ENCODE measurements at places on chromosomes 7 and 10.

DNA sequence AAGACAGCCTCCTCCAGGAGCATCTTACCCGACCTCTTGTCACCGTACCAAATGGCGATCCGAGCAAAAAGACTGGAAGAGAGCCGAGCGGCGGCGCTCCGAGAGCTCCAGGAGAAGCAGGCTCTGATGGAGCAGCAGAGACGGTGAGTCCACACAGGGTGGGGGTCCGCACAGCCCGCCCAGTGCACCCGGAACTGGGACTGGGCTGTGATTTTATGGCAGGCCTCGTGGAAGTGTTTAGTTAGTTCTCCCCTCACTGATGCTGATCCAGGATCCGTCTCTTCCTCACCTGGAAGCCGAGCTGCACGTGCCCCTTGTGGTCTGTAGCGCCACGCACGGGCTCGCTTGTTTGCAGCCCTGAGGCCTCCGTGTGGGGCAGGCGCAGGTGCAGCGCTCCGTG, 19.6 kb downstream of the LRRC27 start:
- DNase-seq, result no peak

DNA sequence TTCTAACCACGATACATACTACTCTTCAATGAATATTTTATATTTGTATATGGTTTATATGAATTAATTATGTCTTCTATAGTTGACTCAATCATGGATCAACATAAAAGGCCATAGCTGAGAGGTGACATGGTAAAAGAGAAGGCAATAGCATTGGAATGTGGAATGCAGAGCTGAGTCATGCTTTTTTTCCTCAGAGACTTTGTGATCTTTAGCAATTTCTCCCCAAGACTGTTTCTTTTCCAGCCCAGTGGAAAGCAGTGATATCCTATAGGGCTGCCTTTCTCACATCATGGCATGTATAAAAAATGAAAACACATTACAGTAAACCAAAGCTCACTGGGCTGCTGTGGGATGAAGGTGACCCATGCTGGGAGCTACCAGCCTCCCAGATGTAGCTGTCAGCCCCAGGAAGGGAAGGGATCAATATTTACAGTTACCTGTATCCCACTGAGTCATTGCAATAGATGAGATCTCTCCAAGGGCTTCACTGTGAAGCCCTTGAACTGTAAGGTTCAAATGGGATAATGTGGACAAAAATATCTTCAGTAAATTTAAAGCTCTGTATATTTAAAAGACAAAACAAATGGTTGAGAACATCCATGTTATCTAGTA, 30.2 kb downstream of the SLC39A12 start:
- no peak for DNase-seq

- no peak for DNase-seq
Measured at GRCh38 chr10:110502851-110503301, 5.2 kb downstream of the DUSP5 start.

DNA sequence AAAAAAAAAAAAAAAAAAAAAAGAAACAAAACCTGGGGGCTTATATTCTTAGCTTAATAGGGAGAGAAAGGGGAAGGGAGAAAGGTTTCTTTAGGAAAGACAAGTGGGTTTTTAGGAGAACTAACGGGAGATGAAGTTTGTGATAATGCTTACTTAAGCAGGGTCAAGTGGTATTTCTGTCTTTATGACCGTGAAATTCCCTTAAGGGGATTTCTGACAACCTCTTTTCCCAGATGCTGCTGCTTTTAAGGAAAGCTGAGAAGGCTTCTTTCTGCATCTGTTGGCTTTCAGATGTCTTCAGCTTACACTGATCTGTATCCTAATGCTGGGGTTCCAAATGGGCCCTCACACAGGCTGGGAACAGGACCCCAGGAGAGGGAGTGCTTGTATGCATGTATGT, 42.6 kb downstream of the ADAMTS14 start:
- no peak for DNase-seq

DNA sequence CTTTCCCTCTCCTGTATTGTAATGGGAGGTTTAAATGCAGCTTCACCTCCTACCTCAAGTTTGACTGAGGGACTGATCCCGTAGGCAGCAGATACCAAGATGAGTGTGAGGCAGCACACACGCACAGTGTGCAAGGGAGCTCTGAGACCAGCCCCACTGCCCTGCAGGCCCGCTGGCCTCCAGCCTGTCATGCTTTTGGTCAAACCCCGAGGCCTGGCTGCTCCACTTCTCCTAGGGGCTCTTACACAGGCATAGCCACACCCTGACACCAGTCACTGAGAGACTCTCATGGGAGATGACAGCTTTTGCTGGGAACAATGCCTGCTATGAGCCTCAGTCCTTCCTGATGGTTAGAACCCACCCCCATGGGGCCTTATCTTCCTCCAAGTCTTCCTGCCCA, 27.6 kb downstream of the DRGX start:
- DNase-seq, result no peak

DNA sequence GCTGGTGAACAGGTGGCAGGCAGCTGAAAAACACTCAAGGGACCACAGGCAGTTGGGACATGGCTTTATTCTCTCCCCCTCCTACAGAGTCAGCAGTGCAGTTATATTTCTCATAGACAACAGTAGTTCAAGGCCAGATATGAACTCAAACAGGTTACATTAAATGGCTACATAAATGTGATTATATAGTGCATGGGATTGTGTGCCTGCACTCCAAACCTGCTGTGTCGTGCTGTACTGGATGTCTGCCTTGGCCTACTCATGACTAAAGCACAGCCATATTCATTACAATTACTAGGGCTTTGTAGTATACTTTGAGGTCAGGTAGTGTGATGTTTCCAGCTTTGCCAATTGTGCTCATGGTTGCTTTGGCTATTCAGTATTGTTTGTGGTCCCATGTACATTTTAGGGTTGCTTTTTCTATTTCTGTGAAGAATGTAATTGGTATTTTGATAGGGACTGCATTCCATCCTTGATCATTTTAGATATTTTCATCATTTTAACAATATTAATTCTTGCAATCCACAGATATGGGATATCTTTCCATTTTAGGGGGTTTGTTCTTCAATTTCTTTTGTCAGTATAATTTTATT, 393.6 kb downstream of the CNTNAP2 start:
- no peak for DNase-seq

- no peak for DNase-seq
Measured at GRCh38 chr7:34060196-34060947, 155.0 kb downstream of the BMPER start.

GRCh38 chr10:110395350-110396283, 90.9 kb upstream of the SMNDC1 start:
- no peak for DNase-seq

- DNase-seq, result no peak
Measured at GRCh38 chr7:157551325-157552070, 214.7 kb downstream of the DNAJB6 start.

GRCh38 chr10:14225379-14225778, 105.3 kb downstream of the FRMD4A start:
- no peak for DNase-seq

DNA sequence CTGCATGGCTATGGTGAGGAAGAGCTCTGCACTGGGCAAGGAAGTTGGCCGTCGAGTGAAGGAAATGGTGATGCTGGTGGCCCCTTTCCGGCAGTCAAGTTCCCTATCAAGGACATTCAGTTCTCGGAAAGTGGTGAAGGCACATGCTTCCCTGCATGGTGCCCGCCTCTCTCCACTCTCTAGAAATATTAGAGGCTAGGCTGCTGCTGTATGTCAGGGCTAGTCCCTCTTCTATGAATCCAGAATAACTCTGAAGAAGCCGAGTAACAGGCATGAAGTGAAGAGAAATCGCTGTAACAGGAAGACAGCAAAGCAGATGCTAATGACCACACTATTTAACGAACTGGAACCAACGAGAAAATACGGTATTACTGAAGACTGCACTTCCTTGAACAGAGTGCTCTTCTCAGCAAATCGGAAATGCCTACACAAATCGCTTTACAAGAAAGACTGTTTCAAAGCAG, 5.4 kb downstream of the IDI1 start:
- no peak for DNase-seq

DNA sequence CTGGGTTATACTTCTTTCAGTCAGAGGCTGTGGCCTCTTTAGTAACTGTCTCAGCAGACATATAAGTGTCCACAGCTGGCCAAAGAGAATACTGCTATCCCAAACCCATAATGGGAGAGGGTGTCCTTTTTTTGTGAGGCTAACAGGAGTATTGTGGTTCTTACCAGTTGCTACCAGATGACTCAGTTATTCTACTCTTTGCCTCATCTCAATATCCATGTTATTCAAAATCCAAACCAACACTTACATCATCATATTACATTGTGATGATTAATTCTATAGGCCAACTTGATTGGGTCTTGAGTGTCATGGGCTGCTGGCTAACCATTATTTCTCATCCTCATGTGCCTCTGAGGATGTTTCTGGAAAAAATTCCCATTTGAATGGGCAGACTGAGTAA, 120.9 kb downstream of the TMEM168 start:
- DNase-seq, result no peak

DNA sequence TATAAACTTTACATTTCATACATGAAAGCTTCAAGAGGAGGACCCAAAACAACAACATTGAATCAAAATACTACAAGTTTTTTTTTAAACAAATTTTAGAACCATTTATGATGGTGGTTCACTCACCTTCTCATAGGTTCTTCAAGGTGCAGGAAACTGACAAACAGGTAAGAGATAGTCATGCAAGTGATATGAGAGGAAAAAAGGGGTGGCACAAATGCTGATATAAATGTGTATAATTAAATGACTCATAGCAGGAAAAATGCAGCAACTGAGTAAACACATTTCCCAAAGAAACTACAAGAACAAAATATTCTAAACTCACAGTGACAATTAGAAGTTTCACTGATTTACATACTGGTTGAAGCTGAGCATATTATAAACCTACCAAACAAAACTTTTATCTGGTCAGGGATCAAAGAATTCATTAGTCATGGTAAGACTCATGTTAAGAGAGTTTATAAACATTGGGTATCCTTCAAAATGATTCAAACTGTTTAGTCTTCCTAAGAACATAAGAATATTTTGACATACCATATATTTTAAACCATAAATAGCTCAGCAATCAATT, 14.1 kb downstream of the ZWINT start:
- DNase-seq, result no peak

- DNase-seq, result no peak
Measured at GRCh38 chr10:34753014-34753757, 61.9 kb downstream of the PARD3 start.

GRCh38 chr10:129501652-129502436, 34.8 kb downstream of the MGMT start:
- DNase-seq, result no peak

DNA sequence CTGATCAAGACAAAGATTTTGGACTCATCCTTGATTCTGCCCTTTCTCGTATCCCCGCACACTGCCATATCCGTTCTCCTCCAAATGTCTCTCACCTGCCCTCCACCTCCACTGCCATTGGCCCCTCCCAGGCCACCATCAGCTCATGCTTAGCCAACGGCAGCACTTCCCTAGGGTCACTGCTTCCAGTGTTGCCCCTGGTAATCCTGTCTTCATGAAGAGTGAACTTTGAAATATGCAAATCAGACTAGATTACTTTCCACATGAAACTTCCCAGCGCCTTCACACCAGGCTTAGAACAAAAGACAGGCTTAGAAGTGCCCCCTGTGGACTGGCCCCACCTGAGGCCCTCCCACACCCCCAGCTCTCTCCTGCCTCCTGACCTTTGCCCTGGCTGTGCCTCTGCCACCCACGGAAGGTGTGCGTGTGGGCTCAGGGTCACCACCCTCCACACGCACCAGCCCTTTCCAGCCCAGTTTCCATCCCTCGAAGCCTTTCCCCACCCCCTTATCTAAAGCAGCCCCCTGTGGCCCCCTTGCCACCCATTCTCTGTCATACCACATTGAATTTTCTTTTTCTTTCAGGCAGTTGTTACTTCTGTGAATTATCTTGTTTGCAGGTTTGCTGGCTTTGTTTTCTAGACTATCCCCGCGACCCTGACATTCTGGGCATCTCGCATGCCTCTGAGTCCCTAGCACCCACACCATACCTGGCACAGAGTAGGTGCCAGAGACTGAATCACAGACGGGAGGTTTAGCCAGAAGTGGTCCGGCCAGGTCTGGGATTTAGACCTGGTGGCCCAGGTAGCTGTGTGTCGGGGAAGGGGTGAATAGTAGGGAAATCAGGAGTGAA, 26.8 kb upstream of the C10orf53 start:
- no peak for DNase-seq

GRCh38 chr10:25175527-25176420, 973 bp downstream of the GPR158 start:
- DNase-seq, result no peak

GRCh38 chr10:133487085-133487484, 33.3 kb downstream of the SCART1 start:
- DNase-seq, result no peak

DNA sequence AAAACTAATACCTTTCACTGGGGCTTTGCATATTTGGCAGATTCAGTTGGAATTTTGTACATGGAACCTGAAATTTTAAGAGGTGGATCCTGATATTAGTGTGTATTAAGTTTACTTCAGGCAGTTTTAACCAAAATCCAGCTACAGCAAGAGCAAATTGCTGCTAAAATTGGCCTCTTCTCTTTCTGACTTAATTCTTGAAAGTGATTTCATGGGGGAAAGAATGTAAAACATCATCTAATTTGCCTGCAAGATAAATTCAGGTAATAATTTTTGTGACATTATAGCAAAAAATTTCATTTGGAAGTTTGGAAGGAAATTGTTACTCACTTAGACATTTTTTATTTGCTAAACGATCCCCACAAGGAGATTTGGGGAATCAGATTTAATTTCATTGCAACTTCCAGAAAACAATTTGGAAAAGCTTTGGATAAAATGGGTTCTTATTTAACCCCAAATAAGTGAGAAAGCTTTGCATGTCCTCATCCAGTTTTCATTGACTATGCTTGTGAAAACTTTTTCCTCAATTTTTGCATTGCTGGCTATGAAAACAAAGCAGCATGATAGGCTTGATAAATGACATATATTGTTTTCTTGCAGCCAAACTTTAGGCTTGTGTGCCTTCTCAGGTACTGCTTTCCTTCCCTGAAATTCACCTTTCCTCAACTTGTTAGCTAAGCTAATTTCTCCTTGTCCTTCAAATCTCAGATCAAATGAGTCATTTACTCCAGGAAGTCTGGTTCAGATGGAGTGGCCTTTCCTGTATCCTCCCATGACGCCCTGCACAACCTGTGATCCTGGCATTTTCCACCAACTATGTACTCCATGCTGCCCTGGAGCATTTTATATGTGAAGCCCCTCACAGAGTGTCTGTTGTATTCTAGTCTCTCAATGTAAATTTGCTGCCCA, 27.4 kb upstream of the ZNF438 start:
- no peak for DNase-seq

GRCh38 chr7:123070702-123071286, 75.3 kb upstream of the TAS2R16 start:
- no peak for DNase-seq

DNA sequence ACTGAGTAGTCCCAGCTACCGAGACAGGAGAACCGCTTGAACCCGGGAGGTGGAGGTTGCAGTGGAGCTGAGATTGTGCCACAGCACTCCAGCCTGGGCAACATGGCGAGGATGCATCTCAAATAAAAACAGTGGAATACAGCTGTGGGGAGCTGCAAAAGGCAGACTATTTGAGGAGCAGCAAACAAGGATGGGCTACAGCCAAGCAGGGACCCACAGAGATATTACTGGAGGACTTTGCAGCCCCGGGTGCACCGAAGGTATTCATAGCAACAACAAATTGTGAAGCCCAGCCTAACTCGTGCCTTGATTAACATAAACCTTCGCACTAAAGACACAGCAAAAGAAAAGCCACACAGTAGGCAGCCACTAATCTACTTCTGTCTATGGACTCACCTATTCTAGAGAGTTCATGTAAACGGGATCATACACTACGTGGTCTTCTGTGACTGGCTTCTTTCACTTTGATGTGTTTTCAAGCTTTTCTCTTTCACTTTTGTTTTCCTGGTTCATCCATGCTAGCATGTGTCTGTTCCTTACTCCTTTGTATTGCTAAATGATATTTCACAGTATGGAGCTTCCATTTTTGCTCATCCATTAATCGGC, 34.0 kb downstream of the PODXL start:
- DNase-seq, result no peak
